Endothelial cell (in vitro differentiated cells): ENCODE measurements at places on chromosomes 13 and 19. TPM values are rescaled to one million over a fixed set of nuclear protein-coding genes. Genes with fewer than 3 reads are reported as not detected.

DNA sequence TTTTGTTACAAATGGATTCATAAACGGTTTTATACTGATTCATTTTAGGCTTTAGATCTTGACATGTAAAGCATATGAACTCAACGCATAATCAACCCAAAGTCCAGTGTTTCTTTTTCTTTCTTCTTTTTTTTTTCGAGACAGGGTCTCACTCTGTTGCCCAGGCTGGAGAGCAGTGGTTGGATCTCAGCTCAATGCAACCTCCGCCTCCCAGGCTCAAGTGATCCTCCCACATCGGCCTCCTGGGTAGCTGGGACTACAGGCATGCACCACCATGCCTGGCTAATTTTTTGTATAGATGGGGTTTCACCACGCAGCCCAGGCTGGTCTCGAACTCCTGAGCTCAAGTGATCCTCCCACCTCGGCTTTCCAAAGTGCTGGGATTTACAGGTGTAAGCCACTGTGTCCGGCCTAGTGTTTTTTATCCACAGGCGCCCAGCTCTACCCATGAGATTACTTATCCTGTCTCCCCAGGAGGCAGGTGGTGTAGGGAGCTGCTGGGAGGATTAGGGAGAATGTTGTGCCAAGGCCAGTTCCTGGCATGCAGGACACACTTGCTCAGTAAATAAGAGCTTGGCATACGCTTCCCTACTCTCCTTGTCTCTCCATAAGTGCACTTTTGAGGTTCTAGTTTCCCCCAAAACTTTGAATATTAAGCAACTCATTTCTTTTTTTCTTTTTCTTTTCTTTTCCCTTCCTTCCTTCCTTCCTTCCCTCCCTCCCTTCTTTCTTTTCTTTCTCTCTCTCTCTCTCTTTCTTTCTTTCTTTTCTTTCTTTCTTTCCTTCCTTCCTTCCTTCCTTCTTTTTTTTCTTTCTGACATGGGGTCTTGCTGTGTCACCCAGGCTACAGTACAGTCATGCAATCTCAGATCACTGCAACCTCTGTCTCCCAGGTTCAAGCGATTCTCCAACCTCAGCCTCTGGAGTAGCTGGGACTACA, 4.8 kb upstream of the CEBPA start:
- no peaks in the 10 kb centered on the region for H3K36me3 ChIP-seq
- H3K4me1 ChIP-seq: peaks cover 6% of the 10 kb centered on the region
- peaks cover 7% of the 10 kb centered on the region for H3K27me3 ChIP-seq

DNA sequence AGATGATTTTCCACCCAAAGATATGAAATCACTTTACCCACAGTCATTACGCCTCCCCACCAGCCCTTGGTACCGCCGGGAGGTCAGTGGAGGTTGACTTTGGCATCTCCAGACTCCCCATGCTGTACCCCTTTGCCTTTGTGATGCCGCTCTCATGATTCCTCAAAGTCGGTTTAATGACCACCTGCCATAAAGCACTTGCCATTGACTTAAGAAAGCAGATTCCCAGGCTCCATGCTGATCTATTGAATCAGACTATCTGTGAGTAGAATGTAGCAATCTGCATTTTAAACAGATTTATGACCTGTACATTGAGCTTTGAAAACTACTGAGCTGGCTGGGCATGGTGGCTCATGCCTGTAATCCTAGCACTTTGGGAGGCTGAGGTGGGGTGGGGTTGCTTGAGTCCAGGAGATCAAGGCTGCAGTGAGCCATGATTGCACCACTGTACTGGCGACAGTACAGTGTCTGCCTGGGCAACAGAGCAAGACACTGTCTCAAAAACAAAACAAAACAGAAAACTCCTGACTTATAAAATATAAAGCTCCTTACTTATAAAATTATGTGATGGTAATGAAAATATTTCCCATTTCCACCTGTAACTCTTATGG, 235.2 kb downstream of the KLF5 start:
- H3K27me3 ChIP-seq: no peaks in the 10 kb centered on the region
- H3K4me1 ChIP-seq: no peaks in the 10 kb centered on the region
- no peak for DNase-seq

DNA sequence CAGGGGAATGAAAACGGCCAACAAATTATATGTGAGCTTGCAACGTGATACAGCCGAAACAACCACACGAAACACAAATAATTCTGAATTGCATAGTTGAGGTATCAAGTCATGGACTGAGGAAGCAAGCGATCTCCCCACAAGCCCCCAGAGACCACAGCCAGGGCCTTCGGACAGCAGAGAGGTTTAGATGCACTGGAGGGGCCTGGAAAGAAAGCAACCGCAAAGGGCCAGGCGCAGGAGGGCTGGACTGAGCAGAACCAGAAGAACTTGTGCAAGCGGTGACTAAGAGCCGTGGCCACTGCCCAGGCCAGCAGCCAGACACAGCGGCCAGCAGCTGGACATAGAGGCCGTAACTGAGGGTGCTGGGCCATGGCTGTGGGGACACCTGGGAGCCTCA, 131.4 kb downstream of the TNFRSF19 start:
- no peak for DNase-seq
- H3K27me3 ChIP-seq: peaks cover 4% of the 10 kb centered on the region
- H3K36me3 ChIP-seq: no peaks in the 10 kb centered on the region
- no peak overlapping the region for H3K27ac ChIP-seq
- peaks cover 19% of the 10 kb centered on the region for H3K4me1 ChIP-seq

Gene GPALPP1
- total RNA-seq: 26.1 TPM

- peaks cover 9% of the 10 kb centered on the region for H3K4me1 ChIP-seq
- H3K27me3 ChIP-seq: peaks cover 5% of the 10 kb centered on the region
- H3K27ac ChIP-seq: no peak overlapping the region
Observed at GRCh38 chr19:17091758-17092333, 16.3 kb downstream of the MYO9B start.

- no peak for DNase-seq
- peaks cover 2% of the 10 kb centered on the region for H3K4me1 ChIP-seq
- no peak overlapping the region for H3K4me3 ChIP-seq
- H3K27me3 ChIP-seq: peaks cover 24% of the 10 kb centered on the region
- no peaks in the 10 kb centered on the region for H3K36me3 ChIP-seq
Observed at GRCh38 chr19:11418094-11418548, 993 bp downstream of the RGL3 start.

DNA sequence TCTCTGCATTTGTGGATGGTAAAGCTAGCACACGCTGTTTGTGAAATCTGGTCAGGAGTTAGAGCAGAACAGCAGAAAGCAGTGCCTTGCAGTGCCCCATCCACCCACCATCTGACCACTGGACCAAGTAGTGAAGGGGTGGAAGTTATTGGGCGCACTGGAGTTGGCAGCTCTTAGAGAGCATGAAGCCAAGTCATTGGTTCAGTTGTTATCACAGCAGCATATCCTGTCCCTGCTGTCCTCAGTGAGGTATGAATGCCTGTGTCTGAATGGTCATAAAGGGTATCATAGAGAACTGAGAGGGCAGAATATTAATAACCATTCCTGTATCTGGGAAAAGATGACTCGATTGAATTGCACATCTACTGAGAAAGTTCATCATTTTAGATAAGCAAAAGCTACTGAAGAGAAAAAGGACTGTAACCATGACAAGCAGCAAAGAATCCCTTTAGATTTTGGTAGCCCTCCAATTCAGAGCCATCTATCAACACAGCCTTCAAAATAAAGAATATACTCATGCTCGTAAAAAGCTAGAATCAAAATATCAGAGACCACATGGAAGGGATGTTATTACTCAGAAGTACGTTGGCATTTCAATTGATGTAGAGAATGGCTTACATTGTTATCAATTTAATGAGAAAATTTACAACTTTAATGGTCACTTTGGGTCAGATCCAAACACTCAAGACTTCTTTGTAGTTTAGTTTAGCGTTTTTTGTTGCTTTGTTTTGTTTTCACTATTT, 919.0 kb downstream of the EFNB2 start:
- H3K4me1 ChIP-seq: no peaks in the 10 kb centered on the region
- H3K36me3 ChIP-seq: no peaks in the 10 kb centered on the region
- no peak for DNase-seq
- H3K27ac ChIP-seq: no peak overlapping the region
- H3K27me3 ChIP-seq: no peaks in the 10 kb centered on the region

Gene TMEM221
- 1.4 TPM for total RNA-seq

DNA sequence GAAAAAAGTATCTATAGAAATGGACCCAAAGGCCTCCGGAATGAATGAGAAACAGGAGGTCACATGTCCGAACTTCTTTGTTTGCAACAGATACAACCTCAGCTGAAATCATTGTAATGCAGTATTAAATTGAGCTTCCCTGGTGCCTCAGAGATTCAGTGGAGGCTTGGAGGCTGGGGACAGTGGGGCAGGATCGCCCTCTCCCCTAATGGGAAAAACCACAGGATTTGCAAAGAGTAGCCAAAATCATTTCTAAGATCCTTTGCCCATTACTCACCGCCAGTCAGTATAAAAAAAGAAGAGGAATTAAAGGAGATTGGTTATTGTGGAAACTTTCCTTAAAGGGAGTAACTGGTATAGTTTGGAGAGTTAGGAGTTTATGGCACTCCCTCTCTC, 30.4 kb upstream of the IRS2 start:
- H3K27me3 ChIP-seq: peaks cover 5% of the 10 kb centered on the region
- H3K4me1 ChIP-seq: peaks cover 8% of the 10 kb centered on the region
- H3K4me3 ChIP-seq: no peak overlapping the region
- H3K36me3 ChIP-seq: no peaks in the 10 kb centered on the region

DNA sequence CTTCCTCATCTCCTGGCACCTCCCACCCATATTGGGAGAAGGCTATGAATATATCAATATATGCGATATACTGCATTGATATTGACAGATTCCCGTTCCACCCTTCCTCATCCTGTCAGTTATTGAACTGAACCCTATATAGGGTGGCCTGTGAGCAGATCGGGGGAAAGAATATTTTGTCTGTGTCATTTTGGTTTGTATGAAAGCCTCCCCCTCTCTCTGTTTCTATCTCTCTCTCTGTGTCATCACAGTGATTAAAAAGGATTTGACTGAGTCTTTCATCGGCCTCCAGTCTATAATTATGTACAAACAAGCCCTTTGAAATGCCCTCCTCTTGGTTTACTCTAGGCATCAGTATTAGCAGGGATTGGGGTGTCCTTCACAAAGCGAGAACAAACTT, 35.7 kb downstream of the RASL11A start:
- H3K27me3 ChIP-seq: no peaks in the 10 kb centered on the region
- H3K4me1 ChIP-seq: peaks cover 3% of the 10 kb centered on the region
- no peaks in the 10 kb centered on the region for H3K36me3 ChIP-seq
- H3K4me3 ChIP-seq: no peak overlapping the region
- DNase-seq: no peak

Gene CEACAM6
- total RNA-seq: not detected

Gene LILRB3
- total RNA-seq: not detected

- H3K27me3 ChIP-seq: peaks cover 19% of the 10 kb centered on the region
- no peak overlapping the region for H3K27ac ChIP-seq
- no peak overlapping the region for H3K4me3 ChIP-seq
- peaks cover 20% of the 10 kb centered on the region for H3K4me1 ChIP-seq
- H3K36me3 ChIP-seq: peaks cover 13% of the 10 kb centered on the region
Observed at GRCh38 chr19:41924151-41925145, 3.8 kb downstream of the ERFL start.

GRCh38 chr19:42113641-42114348, 18.5 kb downstream of the POU2F2 start:
- H3K4me3 ChIP-seq: no peak overlapping the region
- H3K36me3 ChIP-seq: no peaks in the 10 kb centered on the region
- peaks cover 7% of the 10 kb centered on the region for H3K27me3 ChIP-seq

GRCh38 chr19:29090783-29091526, 122.0 kb downstream of the UQCRFS1 start:
- H3K27me3 ChIP-seq: no peaks in the 10 kb centered on the region
- no peak overlapping the region for H3K27ac ChIP-seq
- H3K36me3 ChIP-seq: no peaks in the 10 kb centered on the region

- H3K36me3 ChIP-seq: no peaks in the 10 kb centered on the region
- H3K27ac ChIP-seq: no peak overlapping the region
- no peak overlapping the region for H3K4me3 ChIP-seq
- no peaks in the 10 kb centered on the region for H3K27me3 ChIP-seq
Observed at GRCh38 chr13:59686798-59687394, 476.8 kb downstream of the DIAPH3 start.

GRCh38 chr13:43316946-43317353, 293.6 kb downstream of the DNAJC15 start:
- H3K4me3 ChIP-seq: no peak overlapping the region
- H3K27ac ChIP-seq: no peak overlapping the region
- H3K4me1 ChIP-seq: peaks cover 6% of the 10 kb centered on the region
- DNase-seq: no peak

GRCh38 chr19:14440049-14440448, 6.9 kb downstream of the PKN1 start:
- peaks cover 24% of the 10 kb centered on the region for H3K36me3 ChIP-seq
- H3K27ac ChIP-seq: peak overlapping the region; percentile 53
- peaks cover 22% of the 10 kb centered on the region for H3K4me1 ChIP-seq
- H3K27me3 ChIP-seq: peaks cover 13% of the 10 kb centered on the region
- peak overlapping the region; percentile 28 for H3K4me3 ChIP-seq

DNA sequence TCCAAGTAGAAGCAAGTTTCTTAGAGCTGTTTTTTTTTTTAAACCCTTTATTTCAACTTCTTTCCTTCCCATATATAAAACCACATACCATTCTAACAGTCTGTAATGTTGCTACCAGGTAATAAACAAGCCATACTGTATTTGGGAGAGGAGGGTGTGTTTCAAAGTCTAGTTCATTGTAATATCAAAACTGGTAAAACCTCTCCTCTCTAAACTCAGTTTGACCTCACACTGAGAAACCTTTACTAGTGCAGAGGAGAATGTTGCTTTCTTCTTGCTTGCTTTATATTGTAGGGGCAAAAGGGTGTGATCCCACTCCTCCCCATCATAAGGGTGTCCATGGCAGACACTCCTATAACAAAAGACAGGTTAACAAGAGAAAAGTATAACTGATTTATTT, 155.1 kb downstream of the GGACT start:
- H3K27ac ChIP-seq: no peak overlapping the region
- peaks cover 14% of the 10 kb centered on the region for H3K36me3 ChIP-seq
- H3K4me3 ChIP-seq: no peak overlapping the region
- no peak for DNase-seq
- peaks cover 1% of the 10 kb centered on the region for H3K27me3 ChIP-seq
- H3K4me1 ChIP-seq: peaks cover 10% of the 10 kb centered on the region

DNA sequence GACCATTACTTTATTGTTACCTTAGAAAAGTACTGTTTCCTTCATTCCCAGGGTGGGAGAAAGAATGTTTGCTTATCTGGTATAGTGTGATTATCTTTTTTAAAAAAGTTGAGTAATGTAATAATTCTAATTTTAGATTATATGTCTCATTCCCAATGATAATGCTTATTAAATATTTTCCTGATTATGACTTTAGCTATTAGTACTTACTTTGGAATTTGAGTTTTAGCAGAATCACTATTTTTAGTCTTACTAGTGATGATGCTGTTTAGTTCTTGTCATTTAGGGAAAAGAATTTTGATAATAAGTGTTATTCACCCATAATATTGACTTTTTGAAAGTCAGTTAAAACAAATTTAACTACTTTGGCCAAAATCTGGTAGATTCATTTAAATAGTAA, 95.2 kb downstream of the FRY start:
- peaks cover 3% of the 10 kb centered on the region for H3K4me1 ChIP-seq
- no peaks in the 10 kb centered on the region for H3K36me3 ChIP-seq
- no peak overlapping the region for H3K4me3 ChIP-seq
- DNase-seq: no peak
- no peaks in the 10 kb centered on the region for H3K27me3 ChIP-seq

Gene ZNF418
- total RNA-seq: 14.0 TPM
